ENCODE measurements at places on chromosomes 2 and 18.

- no peak for DNase-seq
Measured at GRCh38 chr2:235421618-235422017, 72.2 kb upstream of the AGAP1 start.

DNA sequence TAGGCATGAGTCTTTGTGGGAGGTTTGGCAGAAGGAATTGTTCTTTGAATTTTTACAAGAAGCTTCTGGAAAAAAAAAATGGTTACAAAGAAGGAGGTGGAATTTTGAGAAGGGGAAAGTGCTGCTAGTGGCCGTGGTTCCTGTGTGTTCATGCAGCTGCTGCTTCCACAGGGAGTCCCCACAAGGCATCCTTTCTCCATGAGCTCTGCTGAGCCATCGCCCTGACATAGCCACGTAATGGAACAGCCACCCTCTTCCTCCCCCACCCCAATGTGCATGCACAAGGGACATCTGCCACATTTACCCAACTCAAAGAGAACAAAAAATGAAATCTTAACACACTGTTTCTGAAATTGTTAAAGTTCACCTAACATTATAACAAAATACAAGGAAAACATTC is 529.7 kb downstream of the SATB2 start:
- no peak for DNase-seq

- DNase-seq, result no peak
Measured at GRCh38 chr2:174145827-174146226, 102.5 kb downstream of the OLA1 start.

DNA sequence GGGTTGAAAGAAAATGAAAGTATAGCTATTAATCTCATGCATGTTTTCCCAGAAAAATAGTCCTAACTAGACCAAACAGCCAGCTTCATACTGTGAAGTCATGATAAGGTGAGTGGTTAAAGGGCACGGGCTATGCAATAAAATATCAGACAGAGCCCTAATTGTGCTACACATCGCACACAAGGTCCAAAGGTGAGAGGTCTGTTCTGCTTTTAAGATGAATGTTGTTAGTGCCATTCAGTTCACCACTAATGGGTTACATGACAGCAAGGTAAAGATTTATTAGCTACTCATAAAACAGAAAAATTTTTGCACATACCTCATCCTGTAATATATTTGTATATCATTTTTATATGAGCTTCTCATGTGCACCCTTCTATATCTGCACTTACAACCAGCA is 105.0 kb upstream of the STK17B start:
- no peak for DNase-seq

DNA sequence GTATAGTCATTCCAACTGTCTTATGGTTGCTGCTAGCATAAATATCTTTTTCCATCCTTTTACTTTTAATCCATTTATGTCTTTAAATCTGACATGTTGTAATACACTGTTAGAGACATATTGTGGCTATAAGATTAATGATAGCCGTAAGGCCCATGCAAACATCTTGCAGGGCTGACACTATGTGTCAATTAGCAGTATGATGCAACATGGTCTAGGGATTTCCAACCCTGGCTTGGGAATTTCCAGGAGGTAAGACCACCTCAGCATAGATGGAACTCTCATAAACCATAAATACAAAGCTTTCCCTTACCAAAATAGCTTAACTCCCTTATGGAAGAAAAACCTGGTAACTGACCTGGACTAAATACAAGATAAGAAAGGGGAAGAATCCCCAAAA is 16.5 kb downstream of the SCLY start:
- DNase-seq, result no peak

GRCh38 chr2:143909577-143910353 is 610.2 kb downstream of the ZEB2 start:
- DNase-seq, result no peak

GRCh38 chr2:237857791-237858190 is 1.6 kb upstream of the RAMP1 start:
- no peak for DNase-seq

GRCh38 chr2:106184857-106185256 is 9.2 kb downstream of the UXS1 start:
- DNase-seq, result no peak

GRCh38 chr2:128037649-128038048 is 9.8 kb upstream of the SAP130 start:
- no peak for DNase-seq

DNA sequence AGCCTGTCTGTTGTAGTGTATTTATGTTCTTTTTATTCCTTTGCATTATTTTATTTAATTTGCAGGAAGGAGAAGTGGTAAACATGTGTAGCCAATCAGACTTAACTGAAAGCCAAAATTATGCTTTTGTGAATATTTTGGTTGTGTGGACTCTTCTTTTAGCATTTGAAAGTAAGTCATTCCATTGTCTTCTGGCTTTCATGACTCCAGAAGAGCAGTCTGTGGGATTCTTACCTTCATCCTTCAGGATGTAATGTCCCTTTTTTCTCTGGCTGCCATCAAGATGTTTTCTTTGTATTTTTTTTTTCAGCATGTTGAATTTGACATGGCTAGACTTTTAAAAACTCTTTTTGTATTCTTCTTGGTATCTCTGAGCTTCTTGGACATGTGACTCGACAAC is 895.2 kb upstream of the ZEB2 start:
- DNase-seq, result no peak

- no peak for DNase-seq
Measured at GRCh38 chr2:236287656-236288055, 23.4 kb upstream of the ASB18 start.

- DNase-seq, result no peak
Measured at GRCh38 chr2:237860273-237860935, 981 bp downstream of the RAMP1 start.

GRCh38 chr2:54289917-54290316 is 33.9 kb upstream of the TSPYL6 start:
- DNase-seq, result peak; percentile 45

DNA sequence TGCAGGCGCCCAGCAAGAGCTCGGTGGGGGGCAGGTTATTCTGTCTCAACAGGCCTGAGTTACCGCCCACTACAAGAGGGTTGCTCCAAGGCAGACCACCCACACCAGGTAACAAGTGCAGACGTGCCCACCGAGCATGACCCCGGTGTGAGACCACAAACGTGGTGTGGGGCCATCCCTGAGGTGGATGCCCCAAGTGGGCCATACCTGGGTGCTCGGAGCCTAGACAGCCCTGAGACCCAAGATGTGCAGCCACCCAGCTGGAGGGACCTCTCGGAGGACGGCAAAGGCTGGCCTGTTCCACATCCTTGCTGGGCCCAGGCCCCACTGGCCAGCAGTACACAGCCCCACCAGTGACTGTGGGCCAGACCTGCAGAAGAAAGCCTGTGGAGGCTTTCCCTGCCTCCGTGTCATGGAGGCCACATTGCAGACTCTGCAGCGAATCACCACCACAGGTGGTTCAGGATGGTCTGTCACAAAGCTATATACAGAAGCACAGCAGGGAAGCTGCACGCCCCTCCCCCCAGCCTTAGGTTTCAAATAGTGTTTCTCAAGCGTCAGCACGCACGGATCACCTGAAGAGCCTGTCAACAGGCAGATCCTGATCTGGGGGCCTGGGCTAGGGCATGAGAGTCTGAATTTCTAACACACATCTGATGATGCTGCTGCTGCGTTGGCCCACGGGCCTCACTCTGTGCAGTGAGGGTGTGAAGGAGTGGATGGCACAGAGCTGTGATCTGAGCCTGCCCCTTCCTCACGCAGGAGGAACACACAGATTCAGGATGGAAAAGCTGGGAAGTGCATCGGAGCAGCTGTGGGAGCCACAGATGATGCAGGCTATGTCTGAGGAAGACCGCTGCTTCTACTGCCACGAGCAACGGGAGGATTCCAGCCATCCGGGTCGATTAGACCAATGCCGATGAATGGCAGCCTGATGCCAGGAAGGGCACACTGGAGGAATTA is 96.8 kb downstream of the UXS1 start:
- DNase-seq, result no peak

DNA sequence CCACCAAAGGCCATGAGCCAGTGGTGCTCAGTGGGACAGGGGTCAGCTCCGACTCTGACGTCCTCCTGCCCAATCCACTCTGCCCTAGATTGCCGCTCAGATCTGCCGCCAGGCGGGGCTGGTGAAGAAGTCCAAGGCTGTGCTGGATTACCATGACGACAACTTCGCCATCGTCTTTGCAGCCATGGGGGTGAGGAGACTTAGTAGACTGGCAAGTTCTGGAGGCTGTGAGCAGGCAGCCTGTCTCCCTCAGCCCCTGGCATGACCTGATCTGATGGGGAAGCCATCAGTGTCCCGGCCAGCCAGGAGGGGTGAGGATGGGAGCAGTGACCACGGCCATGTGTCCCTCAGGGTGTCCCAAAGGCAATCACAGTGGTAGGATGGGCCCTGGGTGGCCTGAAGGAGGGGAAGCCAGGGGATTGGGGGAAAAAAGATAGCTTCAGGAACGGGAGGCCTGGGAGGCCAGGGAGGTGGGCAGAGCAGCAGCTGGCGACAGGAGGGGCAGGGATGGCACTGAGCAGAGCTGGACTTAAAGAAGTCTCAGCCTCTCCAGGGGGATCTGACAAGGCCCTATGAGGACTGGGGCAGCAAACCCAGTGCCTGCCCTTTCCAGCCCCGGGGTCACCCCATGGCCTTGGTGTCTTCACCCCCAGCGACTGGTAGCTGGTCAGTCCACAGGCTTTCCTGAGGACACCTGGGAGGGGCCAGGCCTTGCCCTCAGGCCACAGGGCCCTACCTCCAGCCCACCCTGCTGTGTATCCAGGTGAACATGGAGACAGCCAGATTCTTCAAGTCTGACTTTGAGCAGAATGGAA is 17.4 kb upstream of the ANKRD53 start:
- no peak for DNase-seq

DNA sequence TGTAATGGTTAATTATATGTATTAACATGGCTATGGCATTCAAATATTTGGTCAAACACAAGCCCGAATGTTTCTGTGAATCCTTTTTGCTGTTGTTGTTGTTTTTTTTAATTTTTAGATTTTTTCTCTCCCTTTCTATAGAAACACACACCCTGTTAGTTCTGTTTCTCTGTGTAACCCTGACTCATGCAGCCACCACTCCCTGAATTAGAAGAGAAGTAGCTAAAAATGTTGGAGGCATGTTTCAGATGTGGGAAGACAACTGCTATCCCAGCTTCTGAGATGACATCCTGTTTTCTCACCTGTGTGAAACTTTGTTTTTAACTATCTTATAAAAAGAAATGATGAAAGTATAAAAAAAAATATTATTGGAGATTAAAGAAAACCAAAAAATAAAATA is 219.6 kb upstream of the RGPD4 start:
- DNase-seq, result no peak

- DNase-seq, result no peak
Measured at GRCh38 chr2:102418421-102418961, 4.5 kb upstream of the IL18RAP start.

DNA sequence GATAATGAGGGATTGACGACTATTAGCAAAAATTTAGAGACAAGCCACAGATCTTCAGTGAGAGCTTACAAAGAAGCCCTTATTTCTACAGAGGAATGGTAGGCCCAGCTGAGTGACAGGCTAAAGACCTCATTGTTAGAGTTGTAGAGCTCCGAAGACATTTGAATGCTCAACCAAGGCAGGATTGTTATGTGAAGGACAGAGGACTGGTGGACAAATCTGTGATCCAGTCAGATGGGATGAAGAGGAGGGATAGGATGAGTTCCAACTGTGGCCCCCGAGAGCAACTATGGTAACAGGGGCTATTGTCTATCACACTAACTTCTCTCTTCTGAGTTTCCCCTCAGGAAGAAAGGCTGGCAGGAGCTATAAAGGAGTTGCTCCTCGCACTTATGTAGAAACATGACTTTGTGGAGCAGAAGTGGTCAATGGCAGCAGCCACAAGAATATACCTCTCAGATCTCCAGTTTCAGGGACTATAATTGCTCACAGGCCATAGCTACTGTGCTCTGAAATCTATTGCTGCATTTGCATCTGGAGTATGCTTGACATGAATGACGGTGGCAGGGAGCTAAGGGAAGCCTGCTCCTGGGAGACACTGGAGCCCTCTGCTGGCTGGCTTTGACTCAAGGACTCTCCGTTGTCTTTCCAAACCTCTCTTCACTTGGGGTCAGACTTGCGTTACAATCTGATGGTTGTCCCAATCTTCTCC is 50.3 kb upstream of the GREB1L start:
- DNase-seq, result peak; percentile 43

GRCh38 chr2:22110244-22110651 is 986.5 kb downstream of the TDRD15 start:
- DNase-seq, result peak; percentile 11

DNA sequence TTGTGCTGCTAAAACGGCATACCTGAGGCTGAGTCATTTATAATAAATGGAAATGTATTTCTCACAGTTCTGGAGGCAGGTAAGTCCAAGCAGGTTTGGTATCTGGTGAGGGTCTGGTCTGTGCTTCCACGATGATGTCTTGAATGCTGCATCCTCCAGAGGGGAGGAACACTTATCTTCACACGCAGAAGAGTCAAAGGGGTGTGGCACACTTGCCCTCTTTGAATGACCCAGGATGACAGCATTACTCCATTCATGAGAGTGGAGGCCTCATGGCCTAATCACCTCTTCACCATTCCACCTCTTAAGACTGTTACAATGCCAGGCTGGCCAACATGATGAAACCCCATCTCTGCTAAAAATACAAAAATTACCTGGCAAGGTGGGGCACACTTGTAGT is 61.0 kb downstream of the NCAPH start:
- no peak for DNase-seq

DNA sequence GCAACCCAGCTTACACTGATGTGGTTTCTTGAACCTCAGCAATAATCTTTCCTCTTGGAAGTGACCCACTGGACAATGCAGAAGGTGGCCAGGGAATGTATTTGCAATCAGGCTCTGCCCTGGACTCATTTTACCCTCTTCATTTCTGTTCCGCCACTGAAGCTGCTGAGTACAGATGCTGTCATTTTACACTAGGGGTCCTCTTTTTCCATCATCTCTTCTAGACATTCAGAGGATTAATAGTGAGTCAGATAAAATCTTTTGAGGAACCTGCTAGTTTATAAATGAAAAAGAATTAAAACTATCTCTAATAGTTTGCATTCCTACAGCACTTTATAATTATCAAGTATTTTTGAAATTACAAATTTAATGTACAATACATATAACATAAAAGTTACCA is 87.9 kb upstream of the PNPT1 start:
- no peak for DNase-seq

- no peak for DNase-seq
Measured at GRCh38 chr2:38505779-38506178, 96.9 kb downstream of the HNRNPLL start.

- DNase-seq, result no peak
Measured at GRCh38 chr2:3489764-3490115, 29.6 kb downstream of the ADI1 start.

GRCh38 chr2:30231996-30232800 is 864 bp downstream of the LBH start:
- peak; percentile 88 for DNase-seq

- no peak for DNase-seq
Measured at GRCh38 chr2:119678021-119678656, 862 bp upstream of the TMEM177 start.

- no peak for DNase-seq
Measured at GRCh38 chr2:201407265-201407664, 44.0 kb downstream of the TRAK2 start.
